ENCODE measurements at places on chromosomes 2 and 18. TPM values are rescaled to one million over a fixed set of nuclear protein-coding genes. Genes with fewer than 3 reads are reported as not detected.

ZAP70 gene
- not detected for total RNA-seq

TRIM54 gene
- not detected for total RNA-seq

DNA sequence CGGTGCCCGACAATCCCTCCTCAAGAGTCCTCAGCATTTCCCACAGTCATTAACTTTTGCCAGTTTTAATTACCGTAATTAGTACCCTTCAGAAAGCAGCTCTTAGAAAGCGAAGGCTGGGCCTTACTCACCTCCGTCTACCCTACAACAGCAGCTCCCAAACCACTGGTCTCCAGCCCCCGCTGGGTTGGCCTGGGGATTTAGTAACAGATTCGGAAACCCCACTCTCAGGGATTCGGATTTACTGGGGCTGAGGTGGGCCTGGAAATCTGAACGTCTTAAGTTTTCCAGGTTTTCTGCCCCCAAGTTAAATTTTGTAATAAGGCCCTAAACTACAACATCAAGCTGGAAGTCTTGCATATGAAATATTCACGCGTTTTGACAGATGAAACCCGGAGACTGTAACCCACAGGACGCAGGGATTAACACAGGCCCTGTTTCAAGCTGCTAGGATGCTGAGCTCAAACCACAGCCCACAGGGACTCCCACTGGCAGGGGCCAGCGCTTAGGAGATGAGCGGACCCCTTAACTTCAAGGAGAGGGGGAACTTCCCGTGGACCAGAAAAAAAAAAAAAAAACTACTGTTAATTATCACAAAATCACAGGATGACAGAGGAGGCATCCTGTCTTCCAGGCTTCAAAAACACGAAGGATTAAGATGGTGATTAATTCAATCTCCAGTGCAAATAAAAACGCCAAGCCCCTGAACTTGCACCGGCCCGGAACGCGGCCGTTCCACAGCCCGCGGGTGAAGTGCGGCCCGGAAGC, 985 bp downstream of the ILKAP start:
- H3K36me3 ChIP-seq, result no peaks in the 10 kb centered on the region
- no peak overlapping the region for H3K27ac ChIP-seq
- H3K4me1 ChIP-seq, result no peaks in the 10 kb centered on the region

GLB1L gene
- total RNA-seq, result 7.2 TPM

IL1F10 gene
- not detected for total RNA-seq

CNTNAP5 gene
- not detected for total RNA-seq

CARF gene
- total RNA-seq, result 30.9 TPM

C2orf78 gene
- total RNA-seq, result 0.06 TPM

DNA sequence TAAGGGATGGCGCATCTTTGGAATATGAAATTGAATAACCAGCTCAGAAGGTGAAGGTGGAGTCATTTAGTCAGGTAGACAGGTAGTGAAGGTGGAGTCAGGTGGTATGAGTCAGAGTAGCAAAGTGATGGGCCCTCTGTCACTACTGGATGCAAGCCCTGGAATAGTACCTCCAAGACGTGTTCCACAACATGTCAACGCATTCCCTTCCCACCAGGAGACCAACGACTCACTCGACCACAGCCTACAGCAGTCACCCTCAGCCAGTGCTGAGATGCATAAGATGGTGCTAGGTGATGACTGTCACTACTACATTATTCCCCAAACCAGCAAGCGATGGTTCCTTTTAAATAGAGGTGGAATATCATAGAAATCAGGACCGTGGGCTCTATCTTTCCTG, 6.8 kb downstream of the CPLX4 start:
- H3K4me1 ChIP-seq, result peaks cover 22% of the 10 kb centered on the region
- H3K36me3 ChIP-seq, result no peaks in the 10 kb centered on the region
- DNase-seq, result no peak
